ENCODE measurements at places on chromosomes 12 and 14. TPM values are rescaled to one million over a fixed set of nuclear protein-coding genes. Genes with fewer than 3 reads are reported as not detected.

KRT82 gene
- total RNA-seq = not detected

BCL2L2 gene
- total RNA-seq = 17.2 TPM

GRCh38 chr14:46651526-46652144, at the start of gene RPL10L:
Gene RPL10L (minus strand): TSS chr14:46651781. CDS start chr14:46651736, 45 bp downstream.
- no peak for DNase-seq

- peak; percentile 78 for DNase-seq
These were observed 423.8 kb downstream of the NRXN3 start for GRCh38 chr14:78593949-78594348.

DNA sequence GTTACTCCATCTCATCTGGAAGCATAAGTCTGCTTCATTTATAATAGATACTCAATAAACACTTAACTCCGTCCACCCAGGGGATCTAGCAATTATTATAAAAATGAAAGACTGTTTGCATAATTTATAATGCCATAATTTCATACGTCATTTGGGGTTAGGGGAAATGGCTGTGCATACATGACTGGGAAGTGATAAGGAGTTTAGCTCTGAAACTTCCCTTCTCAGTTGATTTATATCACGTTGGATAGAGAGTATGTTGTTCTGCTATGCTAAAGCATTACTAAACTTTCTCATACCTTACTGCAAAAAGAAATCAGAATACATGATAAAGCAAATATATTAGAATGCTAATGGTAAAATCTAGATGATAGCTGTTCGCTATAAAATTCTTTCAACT, 90.4 kb upstream of the DYNC1H1 start:
- no peak for DNase-seq

GRCh38 chr14:102088012-102088792, 1.4 kb upstream of the HSP90AA1 start:
- DNase-seq = peak; percentile 24

- DNase-seq = no peak
These were observed 8.7 kb upstream of the MEG3 start for GRCh38 chr14:100816950-100817901.

TRIP11 gene
- 33.1 TPM for total RNA-seq

GRCh38 chr12:23744696-23745095, 204.8 kb downstream of the SOX5 start:
- DNase-seq = no peak

OTX2 gene
- 24.6 TPM for total RNA-seq

ACOT4 gene
- total RNA-seq = 0.45 TPM

GRCh38 chr12:25151476-25151875, 43.5 kb downstream of the DNAI7 start:
- DNase-seq = no peak

DNA sequence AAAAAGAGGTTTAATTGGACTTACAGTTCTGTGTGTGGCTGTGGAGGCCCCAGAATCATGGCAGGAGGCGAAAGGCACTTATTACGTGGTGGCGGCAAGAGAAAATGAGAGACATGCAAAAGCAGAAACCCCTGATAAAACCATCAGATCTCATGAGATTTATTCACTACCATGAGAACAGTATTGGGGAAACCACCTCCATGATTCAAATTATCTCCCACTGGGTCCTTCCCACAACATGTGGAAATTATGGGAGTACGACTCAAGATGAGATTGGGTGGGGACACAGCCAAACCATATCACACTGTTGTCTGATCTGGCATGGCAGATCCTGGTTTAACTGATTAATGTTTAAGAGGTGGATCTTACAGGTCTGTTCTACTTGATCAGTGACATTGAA, 5.6 kb downstream of the DDX47 start:
- DNase-seq = no peak

All from cerebellum (tissue), 4 donors.